Fibroblast of the aortic adventitia (primary cell): ENCODE measurements at places on chromosomes 3 and 15. TPM values are rescaled to one million over a fixed set of nuclear protein-coding genes. Genes with fewer than 3 reads are reported as not detected.

ZNF148 gene
- 40.1 and 62.9 TPM in 2 replicates for total RNA-seq

TPRG1 gene
- total RNA-seq, result 0.45 and 8.6 TPM in 2 replicates

CHRNA3 gene
- under 0.01 TPM in 1 of 2 replicates, not detected in the other for total RNA-seq

DLG1 gene
- 47.3 and 49.6 TPM in 2 replicates for total RNA-seq

CAMK2N2 gene
- total RNA-seq, result 0.09 and 0.41 TPM in 2 replicates

CLPX gene
- total RNA-seq, result 40.4 and 43.8 TPM in 2 replicates

RARRES1 gene
- total RNA-seq, result 39.3 and 47.8 TPM in 2 replicates

CCK gene
- total RNA-seq, result 2.3 TPM in 1 of 2 replicates, not detected in the other
